ENCODE measurements at places on chromosomes 4 and X.

DNA sequence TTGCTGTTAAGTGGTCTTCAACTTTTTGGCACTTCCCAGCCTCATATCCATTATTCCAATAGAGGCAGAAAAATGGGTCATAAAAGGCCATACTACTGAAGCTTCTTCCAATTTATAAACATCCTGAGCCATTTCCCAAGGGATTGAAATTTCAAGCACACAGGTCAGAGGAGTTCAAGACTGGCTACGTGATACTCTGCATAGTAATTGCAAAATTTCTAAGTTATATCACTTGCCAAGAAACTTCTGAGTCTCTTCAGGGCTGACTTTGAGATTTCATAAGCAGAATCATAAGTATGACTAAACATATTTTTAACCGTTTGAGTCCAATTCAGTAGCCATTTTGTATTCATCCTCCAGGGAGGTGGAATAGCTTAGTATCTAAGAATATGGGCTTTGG is 75.6 kb upstream of the RXFP1 start:
- no peak for DNase-seq

- DNase-seq: no peak
Observed at GRCh38 chr4:112029771-112030171, 115.5 kb upstream of the FAM241A start.

GRCh38 chrX:30821116-30821515 is 67.9 kb downstream of the TAB3 start:
- no peak for DNase-seq

DNA sequence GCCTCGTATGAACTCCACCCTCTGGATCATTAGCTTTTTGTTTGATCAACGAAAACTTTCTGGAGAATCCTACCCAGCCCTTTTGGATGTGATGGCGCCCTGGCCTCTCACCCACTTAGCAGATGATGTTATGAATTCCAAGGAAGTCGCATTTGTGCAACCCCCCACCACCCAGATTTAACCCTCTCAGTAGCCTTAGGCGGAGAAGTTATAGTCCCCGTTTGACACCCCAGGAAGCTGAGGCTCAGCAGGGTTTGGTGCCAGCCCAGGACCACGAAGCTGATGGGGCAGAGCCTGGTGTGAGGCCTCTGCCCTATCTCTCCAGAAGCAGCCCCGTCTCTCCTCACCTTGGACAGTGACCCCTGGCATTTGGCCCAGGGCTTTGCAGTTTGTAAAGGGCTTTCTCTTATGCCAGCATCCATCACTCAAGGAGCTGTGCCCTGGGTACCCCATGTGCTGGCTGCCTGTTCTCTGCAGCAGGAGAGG is 1.0 kb downstream of the WFS1 start:
- no peak for DNase-seq

DNA sequence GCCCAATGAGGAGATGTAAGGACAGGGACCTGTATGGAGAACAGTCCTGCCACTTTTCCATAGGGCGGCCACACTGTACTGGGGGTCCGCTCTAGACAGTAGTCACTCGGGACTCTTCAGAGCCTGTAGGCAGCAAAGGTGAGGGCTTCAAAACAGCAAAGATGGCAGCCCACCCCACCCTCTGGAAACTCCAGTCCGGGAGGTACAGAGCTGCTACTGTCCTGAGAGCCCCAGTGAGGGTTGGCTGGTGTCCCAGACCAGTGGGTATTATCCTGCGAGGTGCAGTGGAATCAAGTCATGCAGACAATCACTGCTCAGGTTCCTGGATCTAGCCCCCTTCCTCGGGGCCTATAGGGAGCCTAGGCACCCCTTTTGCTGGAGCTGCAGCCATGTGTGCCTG is 784.6 kb upstream of the GRID2 start:
- DNase-seq: no peak

All from LoVo (cell line).